ENCODE measurements at places on chromosomes 7 and 10.

DNA sequence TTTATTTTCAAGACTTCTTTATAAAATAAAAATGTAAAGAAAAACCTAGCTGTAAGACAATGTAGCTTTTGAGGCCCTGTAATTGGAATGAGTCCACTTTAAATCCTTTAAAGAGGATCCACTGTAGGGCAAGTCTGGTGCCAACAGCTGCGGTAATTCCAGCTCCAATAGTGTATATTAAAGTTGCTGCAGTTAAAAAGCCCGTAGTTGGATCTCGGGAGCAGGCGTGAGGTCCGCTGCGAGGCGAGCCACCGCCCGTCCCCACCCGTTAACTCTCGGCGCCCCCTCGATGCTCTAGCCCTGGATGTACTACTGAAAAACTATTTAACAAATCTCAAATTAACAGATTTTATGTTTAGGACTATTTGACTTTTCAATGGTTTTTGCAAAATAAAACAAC, 414.7 kb upstream of the SEMA3C start:
- DNase-seq = no peak

DNA sequence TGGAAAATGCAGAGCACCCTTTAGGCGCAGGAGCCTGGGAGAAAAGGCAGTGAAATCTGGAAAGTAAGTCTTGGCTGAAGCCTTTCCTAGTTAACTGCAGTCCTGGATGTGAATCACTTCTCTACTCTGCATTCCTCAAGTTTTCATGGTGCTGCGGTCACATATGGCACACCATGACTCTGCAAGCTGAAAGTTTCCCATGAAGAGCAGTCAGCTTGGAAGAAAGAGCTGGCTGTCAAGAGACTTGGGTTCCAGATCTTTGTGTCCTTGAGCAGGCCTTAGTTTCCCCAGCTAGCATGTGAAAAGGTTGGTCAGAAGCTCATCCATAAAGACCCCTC, 548.3 kb downstream of the SORCS3 start:
- no peak for DNase-seq

- no peak for DNase-seq
Observed at GRCh38 chr10:88892222-88892967, 12.3 kb downstream of the STAMBPL1 start.

- DNase-seq = no peak
Observed at GRCh38 chr10:31669357-31669756, 259.3 kb downstream of the ARHGAP12 start.

- DNase-seq = no peak
Observed at GRCh38 chr7:48263311-48263650, 92.0 kb downstream of the ABCA13 start.

DNA sequence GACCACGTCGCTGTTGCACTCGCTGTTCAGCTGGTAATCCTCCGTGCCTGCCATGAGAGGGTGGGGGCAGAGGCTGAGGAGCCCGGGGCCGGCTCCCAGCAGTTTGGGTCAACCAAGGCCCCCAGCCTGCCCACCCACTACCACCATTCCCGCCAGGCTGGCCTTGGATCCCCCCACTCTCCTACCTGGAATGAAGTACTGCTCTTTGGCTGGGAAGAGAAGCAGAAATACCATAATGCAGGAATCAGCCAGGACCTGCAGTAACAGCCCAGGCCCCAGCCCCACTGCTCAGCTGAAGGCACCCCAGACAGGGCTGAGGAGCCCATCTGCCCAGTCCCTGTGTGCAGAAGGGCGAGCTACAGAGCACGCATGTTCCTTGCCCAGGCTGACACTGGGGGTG, 138.0 kb downstream of the SLIT1 start:
- no peak for DNase-seq

GRCh38 chr7:27188386-27189294, 3.6 kb upstream of the HOXA11 start:
- no peak for DNase-seq

DNA sequence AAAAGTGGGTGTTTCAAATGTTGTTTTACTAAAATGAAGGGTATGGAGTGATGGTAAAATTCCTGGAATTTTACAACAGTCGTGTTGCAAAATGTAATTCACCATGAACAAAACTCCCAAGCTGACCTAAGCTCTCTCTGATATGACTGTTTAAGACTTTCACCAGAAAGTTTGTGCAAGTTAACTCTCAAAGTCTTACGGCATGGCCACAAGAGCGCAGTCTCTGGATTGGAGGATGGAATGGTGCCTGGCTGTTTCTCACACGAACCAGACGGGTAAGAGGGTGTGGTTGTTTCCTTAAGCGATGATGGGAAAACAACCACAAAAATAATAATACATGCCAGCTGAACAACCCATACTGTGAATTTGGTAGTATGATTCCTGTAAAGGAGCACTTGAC, 662.5 kb downstream of the KCNMA1 start:
- DNase-seq = no peak

GRCh38 chr10:111612273-111612672, 535.4 kb downstream of the ADRA2A start:
- no peak for DNase-seq

GRCh38 chr7:117630907-117631564, 151.2 kb downstream of the CFTR start:
- DNase-seq = no peak

GRCh38 chr10:62386356-62387320, 12.5 kb downstream of the ZNF365 start:
- no peak for DNase-seq

GRCh38 chr10:1572519-1573333, 164.6 kb downstream of the ADARB2 start:
- DNase-seq = no peak

DNA sequence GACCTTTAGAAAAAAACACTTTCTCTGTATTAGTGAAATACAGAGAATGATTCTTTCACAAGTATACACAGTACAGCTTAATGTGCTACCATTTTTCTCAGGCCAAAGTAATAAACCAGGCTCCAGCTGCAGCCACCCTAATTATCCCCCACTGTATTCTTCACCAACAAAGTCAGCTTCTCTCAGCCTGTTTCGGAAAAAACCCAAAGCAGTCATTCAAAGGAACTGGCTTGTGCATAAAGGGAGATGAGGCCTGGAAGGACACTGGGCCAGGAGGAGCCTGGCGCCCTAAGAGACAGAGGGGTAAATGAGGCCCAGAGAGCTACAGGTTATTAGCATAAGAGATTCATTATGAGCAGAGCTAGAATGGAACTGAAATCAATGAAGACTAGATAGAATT, 9.2 kb downstream of the USP54 start:
- DNase-seq = no peak

DNA sequence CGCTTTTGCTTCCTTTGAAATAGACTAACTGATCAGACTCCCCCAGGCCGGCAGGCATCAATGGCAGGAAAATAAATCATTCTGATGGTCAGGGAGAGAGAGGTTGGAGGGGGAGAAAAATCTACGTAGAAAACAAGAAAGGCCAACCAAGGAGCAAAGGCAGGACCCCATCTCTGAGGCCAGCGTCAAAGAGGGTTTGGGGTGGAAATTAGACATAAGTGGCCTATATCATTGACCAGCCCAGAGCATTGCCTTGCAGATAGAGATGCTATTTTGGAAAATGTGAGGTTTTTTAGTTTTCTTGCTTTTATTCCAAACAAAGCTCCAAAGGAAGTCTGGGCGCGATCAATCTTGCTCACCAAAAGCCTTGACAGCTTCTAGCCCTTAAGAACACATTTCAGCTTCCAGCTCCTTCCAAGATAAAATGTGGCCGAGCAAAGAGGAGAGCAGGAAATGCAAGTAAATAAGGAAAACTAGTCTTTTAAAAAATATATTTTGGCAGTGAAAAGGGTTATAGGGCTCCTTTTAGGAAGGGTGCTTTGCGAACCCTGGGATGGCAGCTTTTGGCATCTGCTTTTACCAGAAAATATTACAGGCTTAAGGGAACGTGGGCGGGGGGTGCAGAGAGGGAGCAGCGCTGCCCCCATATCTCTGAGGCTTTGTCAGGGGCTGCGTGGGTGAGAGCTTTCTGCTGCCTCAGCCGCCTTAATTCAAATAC, 2.0 kb upstream of the HOXA2 start:
- DNase-seq = no peak

- DNase-seq = no peak
Observed at GRCh38 chr7:154409703-154410311, 357.6 kb downstream of the DPP6 start.

DNA sequence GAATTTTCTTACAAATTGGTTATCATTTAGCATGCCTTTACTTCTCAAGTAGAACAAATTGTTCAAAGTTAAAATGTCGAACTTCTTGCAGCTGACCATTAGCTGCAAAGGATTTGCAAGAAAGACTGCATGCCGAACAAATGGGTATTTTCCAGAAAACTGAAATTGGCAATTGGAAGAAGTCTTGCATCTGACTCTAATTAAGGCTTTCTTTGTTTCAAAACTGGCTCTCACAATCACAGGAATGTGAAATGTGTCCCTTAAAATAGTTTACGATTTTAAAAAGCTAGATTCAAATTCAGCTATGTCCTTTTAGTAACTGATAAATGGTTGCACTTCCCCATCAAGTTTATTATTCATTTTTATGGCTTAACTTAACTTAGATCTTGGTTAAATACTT, 207.9 kb downstream of the ARL4A start:
- no peak for DNase-seq

DNA sequence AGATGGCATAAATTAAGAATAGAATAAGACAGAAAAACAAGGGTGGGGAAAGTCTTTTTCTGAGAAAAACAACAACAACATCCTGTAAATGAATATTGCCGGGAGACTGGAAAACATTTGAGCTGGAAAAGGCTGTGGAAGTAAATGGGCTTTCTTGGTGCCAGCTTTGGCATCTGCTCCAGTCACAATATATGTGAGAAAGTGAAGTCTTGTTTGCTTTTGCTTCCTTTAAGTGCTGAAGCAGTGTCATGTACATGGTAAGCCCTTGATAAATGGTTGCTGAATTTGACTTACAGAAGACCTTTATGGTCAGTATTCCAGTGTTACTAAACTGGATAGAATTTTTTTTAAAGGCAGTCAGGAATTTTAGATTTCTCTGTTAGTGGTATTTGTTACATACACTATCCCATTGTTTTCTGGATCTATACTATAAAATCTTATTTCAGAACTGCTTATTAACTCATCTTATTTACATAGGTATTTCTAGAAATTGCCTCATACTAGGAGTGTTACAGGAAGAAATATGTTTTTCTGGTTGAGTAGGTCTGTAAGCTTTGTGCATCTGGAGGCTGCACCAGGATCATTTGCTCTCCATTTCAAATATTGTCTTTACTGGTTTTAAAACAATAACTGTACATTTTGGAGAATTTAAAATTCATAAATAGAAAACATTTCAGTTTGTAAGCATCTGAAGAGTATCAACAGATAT, 201.7 kb upstream of the FOXP2 start:
- no peak for DNase-seq

GRCh38 chr7:102883098-102883860, 29.5 kb upstream of the LRRC17 start:
- DNase-seq = no peak

Data from stimulated activated naive CD8-positive, alpha-beta T cell treated with anti-CD3 and anti-CD28 coated beads, Interleukin-15, Interleukin-2, amounts not matched to agents 100 U/mL and 50 U/mL, for 24 hours (primary cell).